NCI-H1092 treated with DMSO at 0.1 percent for 48 hours (cell line): ENCODE measurements at places on chromosomes 13 and 19.
A peak's percentile ranks its signal among the peaks of the same experiment; 100 is the strongest.

DNA sequence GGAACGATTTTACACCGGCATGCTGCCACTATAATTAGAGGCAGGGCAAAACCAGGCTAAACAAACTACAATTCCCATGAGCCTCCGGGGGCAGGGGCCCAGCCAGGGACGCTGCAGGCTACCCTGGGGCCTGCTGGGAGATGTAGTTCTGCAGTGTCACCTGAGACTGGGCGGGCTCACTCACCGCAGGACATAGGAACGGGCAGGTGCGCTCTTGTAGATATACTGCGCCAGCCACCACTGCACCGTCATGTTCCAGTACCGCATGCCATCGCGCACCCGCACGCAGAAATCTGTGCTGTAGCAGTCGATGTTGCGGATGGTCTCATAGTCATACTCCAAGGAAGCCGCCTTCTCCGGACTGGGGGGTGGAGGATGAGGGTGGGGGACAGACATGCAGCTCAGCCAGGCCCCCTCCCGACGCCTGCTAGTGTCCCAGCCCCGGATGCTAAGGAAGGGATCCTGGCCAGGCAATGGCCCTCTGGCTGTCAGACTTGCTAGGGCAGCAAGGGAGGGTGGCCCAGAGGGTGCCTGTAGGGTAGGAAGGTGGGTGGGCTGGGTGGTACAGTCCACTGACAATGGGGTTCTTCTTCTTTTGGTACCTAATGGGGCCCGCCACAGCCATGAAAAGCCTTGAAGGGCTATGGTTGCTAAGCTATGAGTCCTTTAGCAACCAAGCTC lies 5.8 kb upstream of the TMC4 start:
- peak; percentile 13 for DNase-seq

DNA sequence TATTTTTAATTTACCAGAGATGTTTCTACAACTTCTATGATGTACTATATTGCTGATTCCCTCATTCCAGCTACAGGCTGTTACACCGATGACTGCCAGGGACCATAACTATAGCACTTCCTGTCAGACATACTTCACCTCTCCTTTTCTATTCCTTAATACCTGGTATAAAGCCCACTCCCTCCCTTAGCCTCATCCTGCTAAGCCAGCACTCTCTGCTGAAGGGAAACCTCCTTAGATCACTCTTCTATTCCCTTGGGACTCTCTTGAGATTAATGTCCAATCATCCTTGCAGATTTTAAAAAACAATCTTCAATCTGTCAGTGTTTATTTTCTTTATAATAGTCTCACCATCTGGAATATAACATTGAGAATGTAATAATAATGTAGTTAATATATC lies 127.9 kb downstream of the DIAPH3 start:
- DNase-seq = no peak

- no peak for DNase-seq
Measured at GRCh38 chr13:106184790-106185189, 350.7 kb downstream of the EFNB2 start.

GRCh38 chr13:37375724-37376123 lies 222.8 kb downstream of the POSTN start:
- no peak for DNase-seq

DNA sequence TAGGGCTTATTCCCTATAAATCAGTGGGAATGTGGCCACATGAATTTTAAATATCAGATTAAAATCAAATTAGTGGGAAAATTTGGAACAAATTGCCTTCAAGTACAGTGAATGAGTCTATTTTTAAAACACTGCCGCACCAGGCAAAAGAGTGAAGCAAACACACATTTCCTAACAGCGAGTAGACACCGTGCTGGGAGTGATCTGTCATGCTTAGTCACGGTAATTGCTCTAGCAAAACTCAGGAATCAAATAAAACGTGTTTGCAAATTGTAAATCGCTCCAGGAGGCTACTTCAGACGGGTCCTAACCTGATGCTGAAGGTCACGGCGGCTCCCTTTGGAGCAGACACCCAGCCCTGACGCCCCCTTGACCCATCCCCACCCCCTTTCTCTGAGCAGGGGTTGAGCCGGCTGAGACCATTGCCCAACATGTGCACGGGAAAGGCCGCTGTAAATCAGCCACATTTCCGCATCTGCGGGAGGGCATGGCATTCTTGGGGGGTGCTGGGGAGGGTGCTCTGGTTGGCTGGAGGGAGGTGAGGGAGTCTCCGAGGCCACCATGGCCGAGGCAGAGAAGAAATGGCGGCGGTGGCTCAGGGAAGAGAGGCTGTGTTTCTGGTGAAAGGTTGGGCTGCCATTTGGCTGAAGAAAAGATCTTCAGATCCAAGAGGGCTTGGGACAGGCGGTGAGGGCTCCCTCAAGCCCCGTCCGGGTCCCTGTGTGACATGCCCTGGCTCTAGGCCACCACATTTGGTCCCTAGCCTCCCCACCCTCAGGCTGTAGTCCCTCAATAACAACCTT lies 8.9 kb downstream of the CEBPA start:
- peak; percentile 38 for DNase-seq

- no peak for DNase-seq
Measured at GRCh38 chr13:95136638-95137037, 164.6 kb downstream of the ABCC4 start.
